ENCODE measurements at places on chromosomes 7 and 10.

DNA sequence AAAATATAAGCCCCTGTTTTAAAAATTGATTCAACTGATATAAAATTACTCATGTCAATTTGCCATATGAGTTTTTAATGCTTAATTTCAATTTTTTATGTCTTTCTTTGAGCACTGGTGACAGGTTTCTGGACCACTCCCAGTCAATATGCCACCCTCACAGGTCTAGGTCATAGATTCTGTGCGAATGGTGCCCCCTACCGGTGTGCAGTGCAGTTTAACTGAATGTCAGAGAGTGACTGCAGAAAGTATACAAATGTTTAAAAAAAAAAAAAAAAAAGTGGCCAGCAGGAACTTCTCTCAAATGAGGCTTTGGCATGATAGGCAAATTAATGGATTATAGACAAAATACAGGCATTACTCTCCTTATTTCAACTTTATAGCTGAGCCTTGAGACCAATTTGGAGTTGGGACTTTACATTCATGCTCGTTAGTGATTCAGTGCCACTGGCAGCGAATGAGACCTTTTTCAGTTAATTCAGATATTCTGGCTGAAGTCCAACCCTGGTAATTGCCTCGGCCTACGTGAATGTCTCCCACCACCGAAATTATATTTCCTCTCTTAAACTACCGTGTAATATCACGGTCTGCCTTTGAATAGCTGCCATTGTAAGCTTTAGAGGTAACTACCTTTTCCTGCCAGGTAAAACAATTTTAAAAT, 427.6 kb downstream of the PHTF2 start:
- peak; percentile 70 for DNase-seq

GRCh38 chr10:102595293-102595692, 49.0 kb upstream of the TRIM8 start:
- no peak for DNase-seq

- DNase-seq = no peak
Measured at GRCh38 chr7:13945670-13946069, 43.8 kb downstream of the ETV1 start.

GRCh38 chr7:55438085-55438756, 73.1 kb downstream of the LANCL2 start:
- peak; percentile 26 for DNase-seq

DNA sequence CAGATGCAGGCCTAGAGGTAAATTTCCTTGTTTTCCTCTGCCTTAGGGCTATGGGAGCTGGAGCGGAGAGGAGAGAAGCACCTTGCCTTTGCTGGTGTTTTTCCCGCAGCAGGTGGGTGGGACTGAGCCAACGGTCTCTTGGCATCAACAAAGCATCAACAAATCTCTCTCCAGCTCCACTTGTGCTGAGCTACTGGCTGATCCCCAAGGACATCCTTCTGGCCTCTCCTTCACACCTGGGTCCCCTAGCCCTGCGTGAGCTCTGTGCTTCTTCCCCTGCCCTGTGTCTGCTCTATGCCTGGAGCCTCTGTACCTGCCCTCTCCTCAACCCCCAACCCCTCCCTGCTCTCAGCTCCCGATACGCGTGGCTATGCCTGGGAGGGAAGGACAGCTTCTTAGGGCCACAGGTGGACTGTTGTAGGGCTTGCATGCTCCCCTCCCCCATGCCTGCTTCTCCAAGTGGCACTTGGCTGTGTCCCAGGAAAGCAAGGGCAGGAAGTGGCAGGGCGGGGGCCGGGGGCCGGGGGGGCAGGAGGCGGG, 3.2 kb upstream of the CLDN4 start:
- DNase-seq = peak; percentile 67

- no peak for DNase-seq
Measured at GRCh38 chr10:77955136-77955535, 28.6 kb upstream of the DLG5 start.

GRCh38 chr10:86664341-86665217, 3.7 kb upstream of the LDB3 start:
- peak; percentile 86 for DNase-seq

DNA sequence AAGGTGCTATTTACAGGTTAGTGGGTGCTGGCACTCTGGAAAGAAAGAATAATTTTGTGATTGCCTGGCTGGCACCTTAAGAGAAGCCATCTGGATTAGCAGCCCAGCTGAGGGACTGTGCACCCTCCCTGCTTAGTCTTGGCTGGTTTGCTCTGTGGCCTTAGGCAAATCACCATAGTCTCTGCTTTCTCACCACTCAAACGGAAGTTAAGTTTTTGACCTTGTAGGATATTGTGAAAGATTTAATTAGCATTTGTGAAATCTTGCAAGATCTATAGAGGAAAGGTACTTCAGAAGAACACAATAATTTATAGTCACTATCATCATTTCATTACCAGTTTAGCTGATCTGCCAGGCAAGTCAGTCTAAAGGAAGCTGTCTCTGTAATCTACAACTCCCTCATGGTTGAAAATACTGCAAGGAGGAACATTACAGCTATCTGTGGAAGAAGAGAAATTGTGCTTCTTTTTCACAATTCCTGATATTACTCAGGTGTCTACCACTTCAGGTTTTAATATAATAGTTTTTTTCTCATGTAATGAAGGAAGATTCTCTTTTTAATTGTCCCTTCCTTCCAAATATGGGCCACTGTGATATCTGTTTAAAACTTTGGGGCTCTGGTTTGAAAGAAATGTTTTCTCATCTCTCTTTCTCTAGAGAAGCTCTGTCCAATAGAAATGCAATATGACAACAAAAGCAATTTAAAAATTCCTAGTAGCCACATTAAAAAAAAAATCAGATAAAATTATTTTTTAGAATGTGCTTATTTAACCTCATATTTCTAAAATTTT, 219.6 kb downstream of the PTEN start:
- no peak for DNase-seq

DNA sequence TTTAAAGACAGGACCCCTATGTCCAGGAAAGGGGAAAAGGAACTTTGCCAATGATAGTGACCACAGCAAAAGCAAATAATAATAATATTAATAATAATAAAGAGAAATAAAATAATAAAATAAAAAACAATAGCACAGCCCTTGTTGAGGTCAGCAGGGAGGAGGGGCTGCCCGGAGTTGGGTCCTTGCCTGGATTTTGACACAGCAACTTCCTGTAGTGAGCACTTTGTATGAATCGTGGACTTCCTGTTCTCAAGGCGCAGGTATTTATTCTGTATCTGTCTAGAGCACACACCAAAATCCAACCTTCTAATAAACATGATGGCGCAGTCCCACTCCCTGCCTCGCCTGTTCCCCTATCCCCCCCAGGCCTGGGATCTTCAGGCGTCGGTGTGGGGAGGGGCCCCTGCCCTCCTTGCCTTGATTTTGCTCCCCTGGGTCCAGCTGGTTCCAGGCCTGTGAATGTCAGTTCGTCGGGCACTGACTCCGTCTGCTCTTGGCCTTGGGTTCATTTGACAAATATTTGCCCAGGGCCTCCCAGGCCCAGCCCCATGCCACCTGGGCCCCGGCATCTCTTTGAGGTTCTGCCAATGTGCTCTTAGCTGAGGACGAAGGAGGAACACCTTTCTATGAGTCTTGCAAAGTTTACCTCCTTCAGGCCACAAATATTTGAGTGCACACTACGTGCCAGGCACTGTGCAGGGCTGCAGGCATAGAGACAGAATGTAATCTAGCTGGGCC, 13.9 kb downstream of the TRIM8 start:
- no peak for DNase-seq

DNA sequence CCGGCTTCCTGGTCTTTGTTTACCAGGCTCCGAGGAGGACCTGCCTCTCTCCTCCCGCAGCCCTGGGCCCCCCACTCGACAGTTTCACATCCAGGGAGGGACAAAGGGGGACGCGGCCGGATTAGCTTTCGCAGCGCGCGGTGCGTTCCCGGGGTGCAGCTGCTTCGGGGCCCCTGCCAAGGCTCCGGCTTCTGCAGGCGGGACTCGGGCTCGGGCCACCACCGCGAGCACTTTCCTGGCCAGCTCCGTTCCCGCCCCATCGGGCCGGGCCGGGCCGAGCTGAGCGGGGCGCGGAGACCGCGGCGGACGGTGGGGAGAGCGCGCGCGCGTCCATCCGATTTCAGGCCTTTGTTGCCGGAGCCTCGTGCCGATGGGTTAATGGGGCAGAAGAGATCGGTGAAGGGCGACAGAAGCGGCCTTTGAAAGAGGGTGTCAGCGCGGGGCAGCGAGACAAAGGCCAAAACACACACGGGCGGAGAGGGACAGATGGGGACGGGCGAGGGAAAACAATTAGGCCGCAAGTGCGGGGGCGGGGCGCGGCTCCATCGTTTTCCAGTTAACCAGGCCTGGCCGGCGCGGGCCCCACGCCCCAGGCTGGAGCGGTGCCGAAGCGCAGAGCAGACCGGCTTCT, 8.5 kb upstream of the UNCX start:
- no peak for DNase-seq

DNA sequence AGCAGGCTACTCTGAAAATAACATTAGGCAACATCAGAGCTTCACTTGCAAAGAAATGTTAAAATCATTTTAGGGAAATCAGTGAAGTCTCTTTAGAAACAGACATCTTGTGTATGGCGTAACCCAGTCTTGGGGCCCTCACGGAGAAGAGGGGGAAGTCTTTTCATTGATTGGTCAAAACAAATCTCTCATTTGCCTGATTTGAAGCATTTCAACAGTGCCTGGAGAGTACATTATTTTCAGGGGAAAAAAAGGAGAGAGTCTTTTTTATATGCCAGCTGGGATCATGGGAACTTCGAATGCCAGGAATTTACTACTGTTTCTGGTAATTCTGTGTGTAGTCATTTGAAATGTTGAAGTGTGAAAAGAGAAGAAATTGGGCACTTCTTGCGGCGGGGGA, 471.4 kb downstream of the PLXDC2 start:
- DNase-seq = no peak

DNA sequence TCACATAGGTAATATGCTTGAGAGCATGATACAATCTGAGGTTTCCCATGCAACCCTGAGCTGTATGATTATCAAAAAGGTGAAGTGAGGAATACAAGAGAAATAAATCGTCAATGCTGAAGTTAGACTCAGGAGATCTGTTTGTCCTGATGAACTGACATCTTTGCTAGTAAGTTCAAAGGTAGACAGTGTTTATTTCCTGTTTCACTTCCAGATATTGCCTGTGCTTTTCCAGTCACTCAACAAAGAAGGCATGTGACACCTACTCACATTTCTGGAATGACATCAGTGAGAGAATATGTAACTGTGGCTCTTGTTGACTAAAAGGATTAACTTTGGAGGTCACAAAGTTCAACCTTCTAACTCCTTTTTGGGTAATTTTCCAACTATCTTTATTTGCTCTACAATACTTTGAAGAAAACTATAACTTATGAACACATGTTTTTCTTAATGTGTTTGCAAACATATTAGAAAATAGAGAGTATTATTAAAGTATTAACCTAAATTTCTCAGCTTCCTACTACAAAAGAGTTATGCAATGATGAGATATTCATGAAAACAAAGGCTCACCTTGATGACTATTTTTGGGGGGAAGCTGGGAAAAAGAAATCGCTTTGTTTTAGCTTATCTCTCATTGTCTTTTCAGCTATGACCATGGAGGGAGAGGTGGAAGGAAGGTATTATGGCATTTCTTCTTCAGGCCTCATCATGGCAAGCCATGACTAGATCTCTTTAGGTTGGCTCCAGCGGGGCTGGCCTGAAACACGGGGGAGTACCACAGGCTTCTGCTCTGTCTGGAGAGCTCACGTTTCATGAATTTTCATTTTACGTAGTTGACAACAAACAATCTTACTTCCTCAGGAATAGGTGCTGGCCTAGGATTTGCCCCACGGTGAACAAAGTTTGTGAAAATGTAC, 214.7 kb upstream of the SLC26A5 start:
- peak; percentile 92 for DNase-seq

DNA sequence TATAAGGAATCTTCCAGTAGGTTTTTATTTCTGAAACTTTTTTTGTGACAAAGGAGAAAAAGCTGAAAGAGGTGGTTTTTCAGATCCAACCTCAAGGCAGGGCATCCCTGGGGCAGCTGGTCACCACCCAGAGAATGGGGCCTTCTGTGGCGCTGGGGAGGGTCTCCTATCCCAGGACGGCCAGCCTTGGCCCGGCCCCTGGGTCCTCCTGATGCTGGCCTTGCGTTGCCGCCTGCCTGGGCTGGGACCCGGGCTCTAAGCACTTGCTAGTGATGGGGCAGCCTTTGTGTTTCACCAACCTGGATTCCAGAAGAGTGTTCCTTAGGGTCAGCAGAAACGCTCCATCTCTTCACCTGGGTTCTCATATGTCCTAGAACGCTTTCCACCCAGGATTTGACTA, 16.3 kb downstream of the SHH start:
- no peak for DNase-seq

DNA sequence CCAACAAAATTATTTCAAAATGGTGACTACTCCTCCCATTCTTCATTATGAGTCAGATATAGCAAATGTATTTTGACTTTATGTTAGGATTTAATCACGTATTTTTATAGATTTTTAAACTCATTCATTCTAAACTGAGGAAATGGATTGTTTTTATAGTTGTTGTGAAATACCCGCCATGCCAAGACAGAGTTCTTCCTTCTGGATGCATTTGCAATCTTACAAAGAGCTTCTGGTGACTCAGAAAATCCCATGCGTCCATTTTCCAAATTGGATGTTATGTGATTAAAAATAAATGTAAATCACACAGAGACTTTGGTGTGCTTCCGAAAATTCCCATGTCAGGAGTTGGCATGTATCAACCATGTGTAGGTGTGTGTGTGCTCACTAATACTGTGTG, 179.3 kb downstream of the TRIL start:
- no peak for DNase-seq

DNA sequence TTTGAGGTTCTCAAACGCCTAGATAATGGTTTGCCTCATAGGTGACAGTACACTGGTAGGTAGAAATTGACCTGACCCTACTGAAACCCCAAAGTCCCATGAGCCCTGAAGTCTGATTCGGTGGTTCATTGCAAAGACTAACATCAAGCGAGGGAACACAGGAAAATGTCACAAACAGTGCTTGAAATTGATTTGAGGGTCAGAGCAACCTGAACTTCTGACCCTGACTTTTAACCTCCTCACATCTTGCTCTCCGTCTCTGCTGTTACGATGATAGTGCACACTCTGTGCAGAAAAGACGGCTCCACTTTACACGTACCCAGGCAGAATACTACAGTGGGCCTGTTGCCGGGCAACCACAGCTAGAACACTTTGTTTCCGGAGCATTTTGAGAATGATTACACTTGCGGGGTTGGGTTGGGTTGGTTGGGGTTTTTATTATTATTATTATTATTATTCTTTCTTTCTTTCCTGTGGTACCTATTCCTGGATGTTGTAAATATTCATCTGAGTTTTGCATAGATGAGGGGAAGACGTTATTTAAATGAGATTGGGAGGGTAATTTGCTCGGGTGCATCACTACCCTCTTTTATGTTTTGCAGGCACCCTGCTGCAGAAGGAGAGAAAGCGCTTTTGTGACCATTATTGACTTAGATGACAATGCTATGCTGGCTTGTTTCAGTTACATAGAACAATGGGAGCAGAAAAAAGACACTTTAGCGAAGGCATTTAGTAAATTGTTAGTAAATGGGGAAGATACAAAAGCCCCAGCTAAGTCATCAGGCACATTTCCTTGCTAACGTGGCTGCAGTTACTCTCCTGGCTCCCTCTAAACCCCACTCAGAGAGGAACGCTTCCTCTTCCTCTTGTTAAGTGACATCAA, 438.1 kb upstream of the NRP1 start:
- DNase-seq = peak; percentile 42

- no peak for DNase-seq
Measured at GRCh38 chr7:106375499-106375898, 90.7 kb upstream of the NAMPT start.

GRCh38 chr10:34940436-34940835, 125.3 kb upstream of the PARD3 start:
- DNase-seq = no peak

- DNase-seq = no peak
Measured at GRCh38 chr10:121338206-121338980, 259.9 kb downstream of the FGFR2 start.
